ENCODE measurements at places on chromosomes 11 and 22.

DNA sequence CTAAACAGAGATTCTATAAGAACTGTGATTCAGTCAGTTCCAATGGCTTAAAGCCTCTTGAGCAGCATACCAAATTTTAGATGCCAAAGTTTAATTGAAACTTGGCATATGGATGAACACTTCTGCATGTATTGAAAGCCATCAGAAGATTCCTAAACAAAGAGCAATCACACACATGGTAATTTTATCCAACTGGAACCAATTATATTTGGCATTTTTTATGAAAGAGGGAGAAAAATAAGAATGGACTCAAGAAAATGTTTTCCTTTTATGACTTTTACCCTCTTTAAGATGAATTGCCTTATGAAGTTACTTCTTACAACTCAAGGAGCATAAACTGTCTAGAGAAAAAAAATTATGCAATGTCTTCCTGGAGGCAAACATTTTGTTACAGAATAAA is 7.4 kb downstream of the TRPC6 start:
- DNase-seq, result no peak

GRCh38 chr11:36417154-36417553 is 92.9 kb downstream of the TRAF6 start:
- no peak for DNase-seq

- no peak for DNase-seq
These were observed 17.7 kb downstream of the DEFB131B start for GRCh38 chr11:71895961-71896360.

GRCh38 chr22:41757502-41757901 is 43.0 kb upstream of the CCDC134 start:
- no peak for DNase-seq

GRCh38 chr22:19038164-19038546 is 84.1 kb downstream of the DGCR2 start:
- no peak for DNase-seq

- DNase-seq, result no peak
These were observed 35.5 kb upstream of the SLC6A5 start for GRCh38 chr11:20563866-20564265.

DNA sequence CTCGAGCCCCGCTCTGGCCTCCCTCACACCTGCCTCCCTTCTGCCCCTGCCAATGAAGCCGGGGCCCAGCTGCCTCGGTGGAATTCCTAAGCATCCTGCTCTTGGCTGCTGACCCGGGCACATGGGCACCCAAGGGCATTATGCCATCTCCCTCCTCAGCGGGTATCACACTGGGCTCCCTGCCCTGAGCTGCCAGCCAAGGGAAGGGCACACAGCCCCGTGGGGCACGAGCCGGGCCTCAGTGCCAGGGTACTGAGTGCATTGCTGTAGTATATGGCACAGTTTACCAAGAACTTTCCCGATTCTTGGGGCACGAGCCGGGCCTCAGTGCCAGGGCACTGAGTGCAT is 43.8 kb upstream of the JAM3 start:
- no peak for DNase-seq

DNA sequence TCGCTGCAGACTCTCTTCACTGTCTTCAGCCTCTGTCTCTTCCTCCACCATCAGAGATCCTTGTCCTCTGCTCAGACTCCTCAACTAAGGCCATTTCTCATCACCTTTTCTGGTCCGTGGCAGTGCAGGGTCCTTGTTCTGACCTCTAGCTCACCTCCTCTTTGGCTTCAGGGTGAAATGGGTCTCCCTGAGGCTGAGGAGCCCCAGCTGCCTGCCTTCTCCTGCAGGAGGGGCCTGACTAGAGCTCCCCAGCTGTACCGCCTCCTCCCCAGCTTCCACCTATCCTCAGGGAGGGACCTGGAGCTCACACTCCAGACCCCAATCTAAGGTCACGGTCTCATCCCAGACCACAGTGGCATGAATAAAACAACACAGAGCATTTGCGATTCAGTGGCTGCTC is 203.0 kb downstream of the TRIM29 start:
- DNase-seq, result no peak

DNA sequence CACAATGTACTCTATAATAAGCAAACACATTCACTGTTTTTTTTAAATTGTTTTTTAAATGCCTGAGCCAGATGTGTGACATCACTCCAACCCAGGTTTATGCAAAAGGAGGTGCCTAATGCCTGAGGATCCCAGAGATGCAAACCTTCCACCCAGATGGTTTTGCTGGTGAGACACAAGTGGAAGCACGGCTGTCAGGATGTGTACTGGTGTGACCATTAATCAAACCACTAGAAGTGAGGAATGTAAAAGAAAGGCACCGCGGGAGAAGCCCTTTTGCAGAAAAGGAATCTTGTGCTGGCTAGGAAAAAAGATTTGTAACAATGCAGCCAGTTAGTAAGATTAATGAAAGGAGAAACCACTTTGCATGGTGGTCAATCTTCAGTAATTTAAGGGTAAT is 407.4 kb downstream of the LARGE1 start:
- no peak for DNase-seq

DNA sequence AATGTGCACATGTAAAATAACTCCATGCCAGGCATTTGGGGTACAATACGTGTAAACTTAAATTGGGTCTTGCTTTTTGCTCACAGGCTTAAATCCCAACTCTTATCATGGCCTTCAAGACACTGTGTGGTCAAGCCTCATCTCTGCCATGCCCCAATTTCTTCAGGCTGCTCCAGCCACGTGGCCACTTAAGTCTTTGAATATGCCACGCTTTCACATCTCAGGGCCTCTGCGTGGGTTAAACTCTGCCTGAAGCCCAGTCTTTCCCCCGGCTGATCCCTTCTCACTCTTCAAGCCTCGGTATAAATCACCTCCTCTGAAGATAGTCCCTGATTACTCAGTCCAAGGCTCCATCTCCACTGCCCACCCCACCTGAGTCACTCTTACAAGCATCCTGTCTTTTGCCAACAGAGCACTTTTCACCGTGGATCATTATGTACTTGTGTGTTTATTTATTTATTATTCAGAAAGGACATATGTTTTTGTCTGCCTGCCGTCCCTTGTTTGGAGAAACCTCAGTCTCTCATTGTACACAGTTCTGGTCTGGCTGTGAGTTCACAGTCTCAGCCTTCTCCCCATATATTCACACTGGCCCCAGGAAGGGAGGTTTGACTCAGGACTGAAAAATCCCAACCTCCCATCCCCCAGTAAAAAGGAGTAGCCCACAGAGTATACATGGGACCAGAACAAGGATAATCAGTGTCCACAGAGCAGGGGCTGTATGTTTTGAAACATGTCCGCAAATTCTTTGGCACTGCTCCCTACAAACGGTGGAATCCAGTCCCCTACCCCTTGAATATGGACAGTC is 344.7 kb downstream of the MN1 start:
- no peak for DNase-seq

- no peak for DNase-seq
These were observed 15.3 kb upstream of the CAPN5 start for GRCh38 chr11:77051511-77051910.

- DNase-seq, result no peak
These were observed 76.9 kb downstream of the DSCAML1 start for GRCh38 chr11:117720061-117720511.

DNA sequence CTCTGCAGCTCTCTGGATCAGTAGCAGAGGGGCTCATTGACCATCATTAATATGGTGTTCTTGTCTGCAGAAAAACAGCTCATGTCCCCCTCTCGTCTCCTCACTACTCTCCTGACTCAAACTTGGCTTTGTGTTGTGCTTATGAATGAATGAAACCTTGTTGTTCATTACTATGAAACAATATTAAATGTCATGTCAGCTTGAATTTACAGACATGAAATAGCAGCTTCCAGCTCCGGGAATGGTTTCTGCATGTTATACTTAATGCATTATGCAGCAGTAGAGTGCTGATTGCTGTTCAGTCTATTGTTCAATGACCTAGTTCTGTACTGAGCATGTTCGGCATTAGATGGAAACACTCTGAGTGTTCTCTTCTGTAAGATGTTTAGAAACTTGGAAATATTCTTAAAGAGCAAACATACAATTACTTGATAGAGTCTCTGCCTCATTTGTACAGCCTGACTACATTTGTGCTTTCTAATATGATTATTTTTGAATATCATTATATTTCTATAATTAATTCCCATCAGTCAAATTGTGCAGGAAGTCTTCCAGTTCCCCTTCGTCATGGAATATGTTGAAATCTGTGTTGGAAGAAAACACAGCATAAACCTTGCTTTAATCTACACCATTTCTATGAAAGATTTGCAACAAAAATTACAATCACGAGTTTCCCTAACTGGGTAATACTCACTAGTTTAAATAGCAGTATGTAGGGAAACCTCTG is 340.4 kb downstream of the SOX6 start:
- no peak for DNase-seq

DNA sequence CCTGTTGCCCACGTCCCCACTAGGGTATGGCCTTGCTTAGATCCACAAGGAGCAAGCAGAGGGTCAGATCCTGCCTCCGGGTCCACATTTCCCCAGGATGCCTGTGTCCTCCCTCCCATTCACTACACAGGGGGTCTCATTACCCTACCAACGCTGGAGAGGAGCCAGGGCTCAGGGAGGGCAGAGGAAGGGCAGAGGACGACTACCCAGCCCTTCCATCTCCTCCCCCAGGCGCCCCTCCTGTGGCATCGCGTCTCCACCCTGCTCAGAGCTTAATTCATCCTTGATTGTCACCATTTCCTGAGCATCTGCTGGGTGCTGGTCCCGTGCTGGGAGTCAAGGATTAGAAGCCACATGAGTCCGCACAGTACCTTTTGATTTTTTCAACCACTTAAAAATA is 5.0 kb downstream of the NFAM1 start:
- no peak for DNase-seq

GRCh38 chr11:96151501-96151900 is 191.5 kb downstream of the MAML2 start:
- no peak for DNase-seq

GRCh38 chr11:6623391-6624363 is 4.5 kb upstream of the TPP1 start:
- no peak for DNase-seq

GRCh38 chr11:108170184-108170583 is 48.8 kb downstream of the ACAT1 start:
- no peak for DNase-seq

DNA sequence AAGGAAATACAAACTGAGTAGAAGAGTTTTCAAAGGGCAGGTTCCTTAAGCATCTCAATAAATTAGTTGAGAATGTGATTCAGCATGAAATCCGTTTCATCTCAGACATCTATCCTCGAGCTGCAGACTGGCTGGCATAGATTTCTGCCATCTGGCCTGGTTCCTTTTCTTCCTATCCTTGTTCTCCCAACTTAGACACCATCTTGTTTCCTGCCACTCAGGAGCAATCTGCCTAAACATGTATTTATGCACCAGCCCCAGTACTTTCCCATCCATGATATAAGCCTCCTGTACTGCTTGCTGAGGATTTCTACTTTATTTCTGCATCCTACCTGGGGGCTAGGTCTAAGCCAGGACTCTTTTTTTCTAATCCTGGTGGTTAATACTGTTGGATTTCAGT is 359.1 kb upstream of the C11orf87 start:
- no peak for DNase-seq

DNA sequence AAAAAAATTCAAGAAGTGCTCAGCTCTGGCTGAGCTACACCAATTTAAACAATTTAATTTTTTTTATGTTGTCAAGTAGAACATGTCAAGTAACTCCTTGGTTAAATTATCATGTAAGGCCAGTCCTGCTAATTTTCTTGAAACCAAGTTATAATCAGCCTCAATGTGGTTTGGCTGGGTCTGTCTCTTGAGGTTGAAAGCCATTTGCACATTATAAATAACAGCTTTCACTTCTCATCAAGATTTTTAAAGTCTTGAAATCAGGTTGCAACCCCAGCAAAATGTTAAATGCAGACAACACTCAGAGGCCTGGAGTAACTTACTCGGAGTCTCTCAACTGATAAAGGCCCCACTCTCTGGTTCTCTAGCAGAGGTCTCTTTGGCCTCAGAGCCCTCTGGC is 324.4 kb downstream of the BRD1 start:
- DNase-seq, result no peak

GRCh38 chr22:31881200-31881599 is 63.1 kb upstream of the YWHAH start:
- DNase-seq, result no peak

DNA sequence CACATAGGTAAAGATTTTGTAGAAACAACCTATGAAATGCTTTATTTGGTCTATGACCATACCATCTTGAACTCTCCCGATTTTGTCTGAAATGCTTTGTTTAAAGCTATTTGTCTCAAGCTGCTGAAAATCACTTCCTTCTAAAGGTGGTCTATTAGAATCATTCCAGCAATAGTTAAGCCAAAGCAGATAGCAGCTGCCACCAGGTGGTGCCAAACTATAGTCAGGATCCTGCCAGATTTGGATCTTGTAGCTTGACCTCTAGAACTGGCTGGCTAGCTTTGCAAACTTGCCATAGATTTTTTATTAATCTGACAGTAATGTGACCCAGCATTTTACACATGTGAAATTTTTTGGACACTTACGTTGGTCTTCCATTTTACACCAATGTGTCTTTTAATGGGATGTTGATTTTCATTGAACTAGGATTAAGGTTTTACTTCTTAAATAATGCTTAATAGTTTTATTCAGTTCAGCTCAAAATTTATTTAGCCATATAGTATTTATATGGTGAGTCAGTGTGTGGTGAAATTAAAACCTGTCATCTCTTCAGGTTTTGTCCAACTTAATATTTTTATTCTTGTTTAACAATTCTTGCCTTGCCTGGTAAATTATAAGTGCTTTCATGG is 19.7 kb downstream of the CTR9 start:
- DNase-seq, result no peak

DNA sequence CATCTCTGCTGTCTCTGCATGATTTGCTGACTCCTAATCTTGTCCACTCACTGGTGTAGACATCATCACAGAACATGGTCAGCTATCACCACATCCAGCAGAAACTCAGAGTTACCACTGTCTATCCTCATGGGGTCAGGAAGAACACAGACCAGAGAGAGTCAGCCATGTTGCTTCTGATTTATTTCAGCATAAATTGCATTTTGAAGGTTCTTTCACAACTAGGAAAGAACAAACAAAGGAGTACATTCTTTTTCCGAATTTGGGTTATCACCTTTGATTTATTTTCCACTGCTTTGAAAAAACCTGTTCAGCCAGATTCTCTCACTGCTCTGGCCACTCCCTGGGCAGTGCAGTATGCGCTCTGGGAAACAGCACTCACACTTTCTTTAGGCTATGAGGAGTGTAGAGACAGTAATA is 172.0 kb upstream of the MTMR2 start:
- no peak for DNase-seq

DNA sequence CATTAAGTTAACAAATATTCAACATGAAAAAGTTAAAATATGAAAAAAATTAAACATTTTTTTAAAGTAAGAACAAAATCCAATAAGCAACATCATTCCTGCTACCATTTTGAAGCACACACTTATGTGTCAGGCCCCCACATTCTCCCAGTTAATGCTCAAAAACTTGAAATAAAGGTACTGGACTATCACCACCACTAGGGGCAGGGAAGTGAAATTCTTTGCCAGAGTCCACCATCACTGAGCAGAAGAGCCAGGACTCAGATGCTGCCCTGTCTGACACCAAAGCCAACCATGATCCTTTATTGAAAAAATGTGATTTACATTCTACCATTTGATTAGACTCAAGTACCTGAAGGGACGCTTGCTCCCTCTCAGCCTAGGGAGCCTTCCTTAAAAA is 39.1 kb downstream of the PITPNB start:
- DNase-seq, result no peak

All from GM12892 (cell line).